ENCODE measurements at places on chromosomes 2 and 18. TPM values are rescaled to one million over a fixed set of nuclear protein-coding genes. Genes with fewer than 3 reads are reported as not detected.

Gene LCT
- total RNA-seq: 0.10 TPM

- DNase-seq: no peak
Observed at GRCh38 chr2:128363934-128364361, 45.3 kb upstream of the HS6ST1 start.

Gene ASB18
- total RNA-seq: not detected

GRCh38 chr18:47730795-47731194, 199.7 kb downstream of the SMAD2 start:
- no peak for DNase-seq

Gene TRIM54
- not detected for total RNA-seq
